ENCODE measurements at places on chromosomes 5 and 9. TPM values are rescaled to one million over a fixed set of nuclear protein-coding genes. Genes with fewer than 3 reads are reported as not detected.
A peak's percentile ranks its signal among the peaks of the same experiment; 100 is the strongest.

ZNF883 gene
- total RNA-seq, result 2.2 TPM

DNA sequence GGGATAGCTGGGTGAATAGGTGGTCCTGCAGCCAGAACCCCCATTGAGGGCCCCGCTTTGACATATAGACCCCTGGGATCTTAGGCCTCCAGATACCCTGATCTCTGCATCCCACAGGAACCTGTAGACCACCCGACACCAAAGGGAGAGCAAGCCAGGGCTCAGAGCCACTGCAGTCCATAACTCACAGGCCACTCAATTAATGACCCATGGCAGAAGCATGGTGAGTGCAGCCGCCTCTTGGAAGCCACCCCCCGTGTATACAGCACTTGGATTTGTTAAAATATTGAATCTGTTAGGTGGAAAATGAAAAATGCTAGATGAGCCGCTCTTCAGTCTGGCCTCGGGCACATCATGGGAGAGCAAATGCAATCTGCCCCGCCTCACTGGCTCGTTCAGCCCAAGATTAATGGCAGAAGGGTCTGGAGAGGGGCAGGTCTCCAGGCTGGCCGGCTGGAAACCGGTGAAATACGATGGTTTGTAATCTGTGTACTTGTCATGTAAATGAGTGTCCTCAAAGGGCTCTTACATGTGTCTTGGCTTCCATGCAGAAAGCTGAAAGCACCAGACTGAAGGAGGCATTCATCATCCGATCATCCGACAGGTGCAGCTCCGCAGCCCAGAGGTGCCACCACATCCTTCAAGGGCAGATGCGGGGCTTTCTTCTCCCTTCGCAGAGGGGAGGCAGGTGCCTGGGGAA, 111.3 kb downstream of the OLFM1 start:
- no peak for DNase-seq

GRCh38 chr9:70318002-70318401, 59.2 kb downstream of the SMC5 start:
- DNase-seq, result no peak

SNAPC4 gene
- 12.4 TPM for total RNA-seq

- peak; percentile 87 for DNase-seq
These were observed 1.3 kb downstream of the ADAMTS6 start for GRCh38 chr5:65480306-65480865.

TSSK1B gene
- total RNA-seq, result 0.28 TPM

PLAC8L1 gene
- total RNA-seq, result 0.46 TPM

LIFR gene
- total RNA-seq, result 61.3 TPM

DNA sequence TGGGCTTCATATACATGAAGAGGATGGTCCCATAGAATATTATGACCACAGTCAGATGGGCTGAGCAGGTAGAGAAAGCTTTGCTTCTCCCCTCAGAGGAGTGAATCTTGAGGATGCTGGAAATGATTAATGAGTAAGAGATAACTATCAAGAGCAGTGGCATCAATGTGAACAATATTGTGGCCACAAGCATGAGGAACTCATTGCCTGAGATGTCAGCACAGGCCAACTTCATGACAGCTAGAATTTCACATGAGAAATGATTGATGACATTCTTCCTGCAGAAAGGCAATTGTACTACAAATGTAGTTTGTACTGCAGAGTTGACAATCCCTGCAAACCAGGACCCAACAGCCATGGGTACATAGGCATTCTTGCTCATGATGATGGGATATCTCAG, 586 bp downstream of the OR13C9 start:
- DNase-seq, result no peak

SLC34A3 gene
- total RNA-seq, result not detected

DNA sequence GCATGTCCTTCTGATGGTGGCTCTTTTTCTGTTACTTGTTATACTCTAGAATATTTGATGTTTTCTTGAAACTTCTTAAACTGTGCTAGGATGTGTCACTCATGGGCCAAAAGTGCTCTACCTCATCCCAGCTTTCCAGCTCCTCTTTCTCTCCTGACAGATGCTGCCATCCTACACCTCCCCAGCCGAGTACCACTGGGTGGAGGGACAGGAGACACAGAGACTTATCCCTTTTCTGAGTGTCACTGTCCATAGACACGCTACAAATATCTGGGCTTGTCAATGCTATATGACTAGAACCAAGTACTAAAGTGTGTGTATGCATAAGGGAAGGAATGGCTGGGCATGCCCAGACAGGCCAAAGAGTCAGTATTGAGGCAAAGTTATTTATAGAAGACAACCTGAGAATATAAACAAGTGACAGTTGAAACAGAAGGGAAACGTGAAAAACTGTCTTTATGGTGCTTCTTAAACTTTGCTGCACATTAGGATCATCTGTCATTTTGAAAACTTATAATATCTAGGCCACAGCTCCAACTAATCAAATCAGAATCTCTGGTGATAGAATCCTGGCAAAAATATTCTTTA, 188.0 kb downstream of the CARTPT start:
- no peak for DNase-seq

DNA sequence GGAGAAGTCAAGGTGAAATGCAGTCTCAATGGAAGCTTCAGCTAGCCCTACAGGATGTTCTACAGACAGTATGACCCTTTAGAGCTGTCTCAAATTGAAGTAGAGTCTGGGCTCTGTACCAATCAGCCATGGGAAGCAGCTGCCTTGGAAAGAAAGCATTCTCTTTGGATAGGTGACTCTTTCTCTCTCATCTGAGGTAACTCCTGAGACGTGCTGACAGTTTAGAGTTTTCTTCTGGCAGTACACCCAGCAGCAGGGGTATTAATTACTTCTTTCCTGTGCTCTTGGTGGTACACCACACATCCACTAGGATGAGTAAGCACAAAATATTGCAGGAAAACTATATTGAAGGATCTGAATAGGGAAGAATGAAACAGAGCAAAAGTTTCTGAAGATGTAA, 329.6 kb upstream of the RGMB start:
- no peak for DNase-seq

- DNase-seq, result no peak
These were observed at the start of gene MROH2B for GRCh38 chr5:41071242-41071641. Gene MROH2B, minus strand, starts transcription at chr5:41071342. Its CDS starts 490 bp downstream, at chr5:41070852.

GRCh38 chr9:128361296-128361985, 9.7 kb upstream of the URM1 start:
- DNase-seq, result no peak

INSL4 gene
- total RNA-seq, result not detected

GRCh38 chr9:68562461-68562860, 21.8 kb upstream of the TMEM252 start:
- no peak for DNase-seq

- no peak for DNase-seq
These were observed 24.2 kb downstream of the FBN2 start for GRCh38 chr5:128513806-128514205.

DNA sequence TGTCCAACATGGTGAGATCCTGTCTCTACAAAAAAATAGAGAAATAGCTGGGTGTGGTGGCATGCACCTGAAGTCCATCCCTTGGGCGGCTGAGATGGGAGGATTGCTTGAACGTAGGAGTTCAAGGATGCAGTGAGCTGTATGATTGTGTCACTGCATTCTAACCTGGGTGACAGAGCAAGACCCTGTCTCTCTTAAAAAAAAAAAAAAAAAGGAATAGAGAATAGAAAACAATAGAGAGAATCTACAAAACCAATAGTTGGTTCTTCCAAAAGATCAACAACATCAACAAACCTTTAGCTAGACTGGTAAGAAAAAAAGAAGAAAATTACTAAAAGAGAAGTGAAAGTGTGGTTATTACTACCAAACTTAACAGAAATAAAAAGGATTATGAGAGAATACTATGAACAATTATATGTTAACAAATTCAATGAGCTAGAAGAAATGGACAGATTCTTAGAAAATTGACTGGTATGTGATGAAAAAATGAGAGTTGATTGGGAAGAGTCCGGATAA, 8.1 kb upstream of the SLC38A9 start:
- DNase-seq, result no peak

- DNase-seq, result no peak
These were observed 96.4 kb downstream of the OXCT1 start for GRCh38 chr5:41773799-41774198.

DNA sequence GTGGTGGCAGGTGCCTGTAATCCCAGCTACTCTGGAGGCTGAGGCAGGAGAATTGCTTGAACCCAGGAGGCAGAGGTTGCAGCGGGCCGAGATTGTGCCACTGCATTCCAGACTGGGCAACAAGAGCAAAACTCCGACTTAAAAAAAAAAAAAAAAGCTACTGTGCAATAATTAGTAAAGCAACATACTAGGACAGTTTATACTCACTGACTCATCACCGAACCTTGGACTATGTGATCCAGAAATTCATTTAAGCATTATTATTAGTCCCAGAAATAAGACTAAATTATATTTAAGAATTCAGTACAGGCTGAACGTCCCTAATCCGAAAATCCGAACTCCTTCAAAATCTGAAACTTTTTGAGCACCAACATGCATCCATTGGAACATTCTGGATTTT, 37.8 kb downstream of the GOLPH3 start:
- DNase-seq, result no peak

- DNase-seq, result no peak
These were observed 26.0 kb downstream of the BICD2 start for GRCh38 chr9:92738661-92739081.

GRCh38 chr9:8703904-8704303, 904.3 kb upstream of the DMAC1 start:
- no peak for DNase-seq

GRCh38 chr9:100561256-100561655, 16.6 kb upstream of the CAVIN4 start:
- DNase-seq, result no peak

DNA sequence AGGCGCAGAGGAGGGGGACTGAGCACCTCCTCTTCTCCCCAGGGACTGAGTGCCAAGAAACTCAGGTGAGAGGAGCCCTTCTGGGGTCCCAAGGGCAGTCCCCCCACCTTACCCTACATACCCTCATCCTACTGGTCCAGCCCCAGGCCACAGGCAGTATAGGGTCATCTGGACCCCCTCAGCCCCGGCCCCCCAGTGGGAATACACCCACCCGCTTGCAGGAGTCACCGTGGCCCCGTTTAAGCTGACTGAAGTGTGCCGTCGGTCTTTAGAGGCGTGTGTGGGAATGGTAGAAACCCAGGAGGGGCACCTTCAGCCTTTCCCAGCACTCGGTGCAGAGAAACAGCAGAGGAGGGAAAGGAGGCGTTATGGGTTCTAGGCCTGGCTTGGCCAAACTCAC, 30.8 kb downstream of the COL15A1 start:
- no peak for DNase-seq

PTGES gene
- total RNA-seq, result 16.0 TPM

DNA sequence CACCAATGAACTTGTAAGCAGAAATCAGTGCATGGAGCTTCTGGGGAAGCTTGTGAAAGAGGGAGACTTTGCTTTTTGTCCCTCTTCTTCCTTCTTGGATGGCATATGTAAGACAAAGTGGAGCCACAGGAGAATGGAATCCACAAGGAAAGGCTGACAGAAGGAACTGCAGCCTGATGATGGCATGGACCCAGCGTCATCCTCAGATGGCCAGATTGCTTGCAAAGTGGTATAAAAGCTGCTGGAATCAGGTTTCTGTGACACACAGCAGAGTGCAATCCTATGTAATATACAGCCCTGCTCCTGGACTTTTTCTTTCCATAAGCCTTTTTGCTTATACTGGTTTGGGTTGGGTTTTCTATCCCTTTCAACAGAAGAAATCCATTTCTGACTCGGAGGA, 31.4 kb upstream of the SPARC start:
- DNase-seq, result no peak

DNA sequence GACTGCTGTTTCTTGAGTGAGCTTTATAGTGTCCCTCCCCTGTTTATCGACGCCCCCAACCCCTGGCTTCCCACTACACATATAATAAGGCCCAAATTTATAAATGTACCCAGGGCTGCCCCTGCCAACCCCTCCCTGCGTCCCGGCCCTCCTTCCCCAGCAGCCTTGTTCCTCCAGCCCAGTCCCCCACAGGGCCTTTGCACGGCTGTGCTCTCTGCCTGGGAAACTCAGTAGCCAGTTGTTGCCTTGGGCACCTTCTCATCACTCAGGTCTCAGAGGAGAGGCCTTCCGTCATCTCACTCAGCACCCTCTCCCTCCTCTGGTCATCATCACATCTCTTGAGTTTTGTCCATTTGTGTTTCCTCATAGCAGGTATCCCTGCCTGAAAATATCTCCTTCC, 15.8 kb upstream of the UNC5A start:
- DNase-seq, result no peak

DNA sequence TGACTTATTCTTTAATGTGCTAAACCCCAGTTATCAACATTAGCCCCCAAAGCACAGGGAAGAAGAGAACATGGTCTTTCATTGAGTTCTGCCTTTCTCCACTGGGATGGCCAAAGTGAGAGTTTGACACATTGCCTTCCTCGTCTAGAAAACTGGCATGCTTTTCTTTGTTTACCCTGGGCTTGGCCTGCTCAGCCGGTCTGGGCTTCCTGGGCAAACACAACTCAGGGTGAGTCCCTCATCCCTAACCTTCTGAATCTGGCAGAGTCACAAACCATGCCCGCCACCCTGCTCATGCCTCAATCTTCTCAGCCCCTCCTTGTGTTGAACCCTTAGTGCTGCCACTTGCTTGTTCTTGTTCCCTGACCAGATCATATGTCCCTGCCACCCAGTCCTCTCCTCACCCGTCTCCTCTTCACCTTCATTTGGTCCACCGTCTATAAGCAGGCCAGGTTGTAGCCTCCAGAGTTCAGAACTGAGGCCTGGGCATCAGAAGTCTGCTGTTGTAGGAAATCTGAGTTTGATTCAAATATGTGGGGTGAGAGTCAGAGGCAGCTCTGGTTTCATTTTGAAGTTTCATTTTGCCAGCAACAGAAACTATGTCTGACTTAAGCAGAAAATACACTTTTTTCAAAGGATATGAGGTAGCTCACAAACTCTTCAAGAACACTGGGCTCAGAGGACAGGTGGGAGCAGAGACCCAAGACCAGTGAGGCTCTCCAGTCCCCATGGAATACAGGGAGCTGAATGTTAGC, 217.6 kb downstream of the NDUFS4 start:
- DNase-seq, result no peak

DNA sequence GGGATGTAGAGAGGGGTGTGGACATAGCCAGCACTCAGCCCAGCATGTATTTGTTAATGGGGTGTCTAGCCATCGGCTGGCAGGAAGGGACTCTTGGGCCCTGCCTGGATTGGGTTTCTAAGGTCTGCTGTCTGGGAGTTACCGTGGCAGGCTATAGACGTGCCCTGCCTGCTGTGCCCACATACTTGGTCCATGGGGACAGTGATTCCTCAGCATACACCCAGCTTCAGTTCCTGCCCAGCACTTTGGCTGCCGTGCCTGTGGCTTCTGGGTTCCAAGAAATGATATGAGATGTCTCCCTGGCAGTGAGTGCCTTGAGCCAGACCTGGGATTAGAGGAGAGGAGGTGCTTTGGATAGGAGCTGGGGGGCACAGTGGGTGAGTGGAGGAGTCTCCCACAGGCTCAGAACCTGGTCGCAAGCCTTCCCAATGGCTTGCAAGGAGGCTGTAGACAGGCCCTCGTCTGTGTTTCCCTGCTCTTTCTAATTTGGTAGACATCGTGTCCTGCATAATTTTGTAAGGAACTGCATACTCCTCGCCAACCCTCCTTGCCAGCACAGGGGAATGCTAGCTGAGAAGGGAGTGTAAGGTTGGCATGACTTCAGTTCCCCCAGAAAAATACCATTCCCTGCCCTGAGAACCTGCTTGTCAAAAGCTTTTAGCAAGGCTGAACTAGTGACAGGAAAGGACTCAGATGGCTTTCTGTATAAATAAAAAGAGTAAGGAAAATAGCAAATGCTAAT, 287.9 kb downstream of the ZSWIM6 start:
- DNase-seq, result no peak

- DNase-seq, result no peak
These were observed 17.0 kb upstream of the SFXN1 start for GRCh38 chr5:175461370-175461769.

ALDH1A1 gene
- total RNA-seq, result 137 TPM

All from lung (tissue), 17 donors.